ENCODE measurements at places on chromosomes 16 and 17. TPM values are rescaled to one million over a fixed set of nuclear protein-coding genes. Genes with fewer than 3 reads are reported as not detected.

GRCh38 chr17:1736348-1737281, 6.1 kb upstream of the SERPINF2 start:
- DNase-seq = no peak

Gene CA7
- total RNA-seq = not detected

GRCh38 chr16:50842589-50842988, 100.7 kb downstream of the CYLD start:
- no peak for DNase-seq

DNA sequence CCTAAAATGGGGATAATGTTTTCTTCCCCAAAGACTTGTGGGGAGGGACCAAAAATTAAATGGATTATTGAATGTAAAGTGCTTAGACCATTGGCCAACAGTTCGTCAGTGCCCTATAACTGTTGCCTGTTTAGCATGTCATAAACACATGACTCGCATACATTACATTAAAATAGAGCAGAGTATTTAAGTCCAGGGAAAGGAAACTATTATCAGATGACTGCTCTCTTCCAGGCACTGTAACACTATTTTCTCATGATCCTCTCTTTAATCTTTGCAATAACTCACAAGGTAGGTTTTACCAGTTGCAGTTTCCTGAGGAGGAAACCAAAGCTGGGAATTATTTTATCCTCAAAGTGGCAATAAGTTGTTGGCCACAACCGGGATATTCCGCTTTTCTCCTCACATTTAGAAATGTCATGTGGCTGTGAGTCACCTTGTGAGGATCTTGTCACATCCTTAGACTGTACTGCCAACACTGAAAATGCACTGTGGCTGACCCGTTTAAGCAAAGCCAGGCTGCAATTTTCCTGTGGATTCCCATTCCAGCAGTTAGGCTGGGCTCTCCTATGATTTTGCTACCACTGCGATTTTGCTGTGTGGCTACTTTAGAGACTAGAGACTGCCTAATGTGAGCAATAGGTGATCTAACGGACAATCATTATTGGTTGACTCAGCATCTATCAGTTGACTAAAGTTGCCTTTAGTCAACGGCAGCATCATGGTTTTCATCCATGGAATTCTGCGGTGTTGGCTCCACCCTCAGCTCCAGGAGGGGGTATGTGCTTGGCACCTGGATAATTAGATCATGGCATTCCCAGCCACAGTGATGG, 58.3 kb upstream of the DHX40 start:
- no peak for DNase-seq

Gene ZC3H7A
- 58.9 TPM for total RNA-seq

Gene PIMREG
- total RNA-seq = 20.4 TPM

Gene IRX3
- total RNA-seq = not detected

DNA sequence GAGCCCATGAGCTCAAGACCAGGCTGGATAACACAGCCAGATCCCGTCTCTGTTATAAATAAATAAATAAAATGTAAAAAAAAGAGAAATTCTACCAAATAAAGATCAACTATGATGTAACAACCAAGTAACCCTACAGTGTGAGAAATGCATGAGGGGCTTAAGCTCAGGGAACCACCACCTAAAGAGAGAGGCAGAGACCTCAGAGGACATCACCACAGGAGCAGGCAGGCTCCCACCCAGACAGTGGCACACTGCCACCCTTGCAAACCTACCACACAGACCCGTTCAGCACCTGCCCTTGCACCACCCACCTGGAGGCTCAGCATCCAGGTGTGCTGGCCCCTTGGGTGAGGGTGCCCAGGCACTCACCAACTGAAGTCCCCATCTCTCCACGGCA, 45.6 kb downstream of the ANKRD11 start:
- DNase-seq = no peak

Gene SPATA32
- 0.52 TPM for total RNA-seq

- no peak for DNase-seq
Observed at GRCh38 chr16:27156579-27156978, 46.7 kb upstream of the KDM8 start.

All from activated CD8-positive, alpha-beta T cell treated with anti-CD3 and anti-CD28 coated beads, Interleukin-2, amount 10 ng/mL, durations not matched to agents 7 days and 5 days (primary cell).